ENCODE measurements at places on chromosomes 7 and 10. TPM values are rescaled to one million over a fixed set of nuclear protein-coding genes. Genes with fewer than 3 reads are reported as not detected.

The PLAC9 gene
- 1.4 TPM for total RNA-seq

The KCP gene
- 1.2 TPM for total RNA-seq

The IL6 gene
- total RNA-seq: not detected

The GPR26 gene
- 13.8 TPM for total RNA-seq

The TUBB8 gene
- total RNA-seq: not detected

The CD36 gene
- 55.6 TPM for total RNA-seq

The MDFIC gene
- total RNA-seq: 13.1 TPM

The TAS2R41 gene
- total RNA-seq: not detected

The SLC26A3 gene
- total RNA-seq: not detected

The LIPF gene
- total RNA-seq: not detected

The CTAGE6 gene
- total RNA-seq: not detected

The CYP3A7 gene
- not detected for total RNA-seq

The MYL10 gene
- total RNA-seq: not detected

The SAP25 gene
- not detected for total RNA-seq

The TYSND1 gene
- 6.7 TPM for total RNA-seq

The WEE2 gene
- 0.23 TPM for total RNA-seq

The SGPL1 gene
- total RNA-seq: 43.1 TPM

The HTR7 gene
- 14.1 TPM for total RNA-seq

The INTS15 gene
- total RNA-seq: 23.5 TPM

The TFR2 gene
- total RNA-seq: 9.2 TPM

The CPVL gene
- total RNA-seq: 14.1 TPM

The CYP3A4 gene
- not detected for total RNA-seq

The SNX13 gene
- total RNA-seq: 76.8 TPM

The HOXA4 gene
- not detected for total RNA-seq

The SLC18A3 gene
- 2.8 TPM for total RNA-seq

The TDRD1 gene
- 1.4 TPM for total RNA-seq

The CFAP69 gene
- total RNA-seq: 9.2 TPM

The SHH gene
- total RNA-seq: 8.5 TPM

The HOXA3 gene
- total RNA-seq: not detected

The ABI1 gene
- 85.6 TPM for total RNA-seq

The NPC1L1 gene
- total RNA-seq: not detected

The STEAP4 gene
- total RNA-seq: 0.23 TPM

Measured in diencephalon (tissue), 1 donor.